DMS 273 treated with DMSO at 0.1 percent for 48 hours (cell line): ENCODE measurements at places on chromosomes 5 and 9.

DNA sequence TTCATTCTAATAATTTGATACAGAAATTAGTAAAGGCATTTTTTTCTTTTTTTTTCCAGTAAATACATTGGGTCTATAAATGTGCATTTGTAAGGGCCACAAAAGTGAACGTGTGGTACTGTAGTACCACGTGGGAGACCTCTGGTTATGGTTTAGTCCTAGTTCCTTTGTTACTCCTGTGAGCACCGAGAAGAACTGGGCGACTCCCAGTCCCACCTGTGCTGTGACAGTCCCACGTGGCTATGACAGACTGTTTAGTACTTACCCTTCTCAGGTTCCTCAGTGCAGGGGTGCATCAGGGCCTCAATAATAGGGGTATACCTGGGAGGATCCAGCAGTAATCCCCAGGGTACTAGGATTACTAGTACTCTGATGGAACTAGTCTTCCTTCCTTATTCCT, 49.3 kb downstream of the LRRC70 start:
- DNase-seq, result no peak

- no peak for DNase-seq
These were observed 42.3 kb upstream of the MAP1B start for GRCh38 chr5:72064801-72065570.

- DNase-seq, result peak; percentile 83
These were observed 20.8 kb downstream of the CPLX2 start for GRCh38 chr5:175892015-175892800.

GRCh38 chr5:137191179-137191578, 307.9 kb downstream of the SPOCK1 start:
- DNase-seq, result no peak

DNA sequence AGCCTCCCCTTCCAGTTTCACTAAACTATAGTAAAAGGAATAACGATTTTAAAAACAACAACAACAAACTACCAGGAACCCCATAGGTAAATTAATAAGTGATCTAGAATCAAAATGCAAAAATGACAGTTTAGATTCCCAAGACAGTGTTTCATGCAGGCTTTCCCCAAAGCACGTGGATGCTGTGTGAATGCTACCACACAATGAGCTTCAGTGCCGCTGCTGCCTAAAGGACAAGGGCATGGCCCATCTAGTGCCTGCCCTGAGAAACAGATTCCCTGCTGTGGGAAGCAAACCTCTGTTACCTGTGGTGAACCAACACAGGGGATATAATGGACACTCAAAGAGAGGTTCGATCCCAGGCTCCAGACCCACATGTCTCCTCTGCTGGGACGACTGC, 23.7 kb upstream of the CKMT2 start:
- DNase-seq, result no peak

DNA sequence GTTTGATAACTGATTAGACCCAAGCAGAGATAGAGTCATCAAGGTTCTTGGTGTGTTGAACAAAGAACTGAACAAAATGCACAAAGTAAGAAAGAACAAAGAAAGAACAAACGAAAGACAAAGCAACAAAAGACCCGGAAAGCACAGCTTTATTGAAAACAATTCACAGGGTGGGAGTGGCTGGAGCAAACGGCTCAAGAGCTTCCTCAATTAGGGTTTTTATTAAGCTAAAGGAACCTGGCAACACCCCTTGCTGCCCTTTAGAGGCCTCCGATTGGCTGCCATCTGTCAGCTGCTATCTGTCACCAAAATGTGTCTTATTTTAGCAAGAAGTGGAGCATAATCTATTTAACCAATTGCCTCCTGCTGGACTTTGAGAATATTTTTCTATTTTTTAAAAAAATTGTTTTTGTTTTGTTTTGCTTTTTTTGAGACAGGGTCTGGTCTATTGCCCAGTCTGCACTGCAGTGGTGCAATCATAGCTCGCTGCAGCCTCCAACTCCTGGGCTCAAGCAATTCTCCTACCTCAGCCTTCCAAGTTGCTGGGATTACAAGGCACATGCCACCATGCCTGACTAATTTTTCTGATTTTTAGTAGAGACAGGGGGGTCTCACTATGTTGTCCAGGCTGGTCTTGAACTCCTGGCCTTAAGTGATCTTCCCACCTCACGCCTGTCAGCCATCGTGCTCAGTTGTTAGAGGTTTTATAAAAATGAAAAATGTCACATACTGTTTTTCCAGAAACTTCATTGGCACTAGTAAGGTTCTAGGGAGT, 7.7 kb upstream of the ABO start:
- DNase-seq, result no peak

DNA sequence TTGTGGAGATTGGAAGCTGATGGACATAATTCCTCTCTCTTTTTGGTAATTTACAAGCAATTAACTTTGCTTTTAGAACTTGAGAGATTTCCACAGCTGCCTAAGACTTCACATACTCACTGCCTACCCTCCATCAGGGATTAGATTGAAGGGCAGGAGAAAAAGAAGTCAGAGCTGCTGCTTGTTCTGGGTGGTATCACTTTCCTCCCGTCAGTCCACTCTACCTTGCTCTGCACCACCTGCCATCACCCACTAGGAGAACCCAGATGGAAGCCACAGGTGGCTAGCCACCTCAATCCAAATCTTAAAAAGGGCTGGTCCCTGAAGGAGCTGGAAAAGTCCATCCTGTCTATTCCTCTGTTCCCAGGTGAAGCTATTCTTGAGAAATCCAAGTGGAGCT, 10.5 kb downstream of the IRF1 start:
- DNase-seq, result no peak

- DNase-seq, result no peak
These were observed 118.2 kb downstream of the SSBP2 start for GRCh38 chr5:81632679-81633078.

GRCh38 chr9:3868466-3868865, 342.7 kb upstream of the RFX3 start:
- DNase-seq, result no peak

DNA sequence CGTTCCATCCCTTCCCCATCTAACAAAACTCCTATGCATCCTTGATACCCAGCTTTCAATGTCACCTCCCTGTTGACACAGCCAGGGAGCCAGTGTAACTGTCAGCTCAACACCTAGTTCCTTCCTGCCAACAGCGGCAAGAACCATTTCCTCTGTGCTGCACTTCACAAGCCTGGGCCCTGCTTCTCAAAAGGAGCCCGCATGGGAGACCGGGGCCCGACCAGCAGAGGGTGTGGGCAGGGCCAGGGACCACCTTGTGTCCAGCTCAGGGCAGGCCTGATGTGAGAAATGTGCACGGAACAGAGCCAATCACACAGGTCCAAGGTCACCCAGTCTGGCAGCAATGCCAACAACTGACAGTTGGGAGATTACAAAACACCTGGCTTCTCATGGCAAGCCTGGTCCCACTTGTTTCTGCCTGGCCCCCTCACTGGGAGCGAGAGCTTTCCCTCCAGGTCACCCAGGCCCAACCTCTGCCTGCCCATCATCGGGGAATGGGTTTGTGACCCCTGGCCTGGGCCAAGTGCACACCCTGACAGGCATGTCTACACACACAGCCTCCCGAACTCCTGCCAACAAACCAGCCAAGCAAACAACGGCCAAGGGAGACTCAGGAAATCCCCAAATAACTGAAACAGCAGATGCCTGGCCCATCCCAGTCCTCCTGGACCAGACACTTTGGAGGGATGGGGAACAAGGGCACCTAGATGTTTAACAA, 3.1 kb downstream of the RNF44 start:
- DNase-seq, result no peak

DNA sequence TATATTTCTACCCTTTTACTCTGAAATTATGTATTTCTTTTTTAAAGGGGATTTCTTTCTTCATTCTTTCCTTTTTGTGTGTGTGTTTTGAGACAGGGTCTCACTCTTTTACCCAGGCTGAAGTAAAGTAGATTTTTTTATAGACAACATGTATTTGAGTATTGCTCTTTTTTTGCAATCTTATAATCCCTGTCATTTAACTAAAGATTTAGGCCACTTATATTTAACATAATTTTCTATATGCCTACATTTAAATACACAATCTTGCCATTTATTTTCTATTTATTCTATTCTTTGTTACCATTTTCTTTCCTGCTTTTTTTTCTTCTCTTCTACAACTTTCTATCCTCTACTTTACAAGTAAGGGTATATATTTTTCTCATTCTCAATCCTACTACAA, 416.0 kb upstream of the IRX2 start:
- DNase-seq, result no peak

GRCh38 chr9:77906991-77907390, 124.6 kb downstream of the GNAQ start:
- DNase-seq, result no peak

GRCh38 chr9:128771745-128772519, at the start of gene ZER1:
Gene ZER1 (minus strand): TSS chr9:128771927. CDS start chr9:128755565, 16,362 bp downstream.
- DNase-seq, result peak; percentile 63

DNA sequence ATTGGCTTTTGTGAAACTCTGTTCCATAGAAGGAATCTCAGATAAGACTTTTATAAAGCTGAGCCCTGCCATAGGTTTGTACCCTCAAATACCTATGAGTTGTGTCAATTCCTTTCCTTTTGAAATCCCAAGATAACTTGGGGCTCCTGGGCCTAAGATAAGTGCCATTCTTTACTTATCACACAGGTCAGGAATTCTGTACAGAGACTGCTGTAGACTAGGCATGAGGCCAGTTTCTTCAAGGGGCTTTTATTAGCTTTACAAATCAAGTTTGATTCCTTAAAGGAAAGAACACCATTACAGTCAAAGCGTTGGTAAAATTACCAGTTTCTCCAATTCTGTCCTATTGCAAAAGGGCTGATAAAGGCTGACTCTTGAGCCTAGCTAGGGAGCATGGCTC, 39.2 kb downstream of the SHC3 start:
- no peak for DNase-seq

- DNase-seq, result no peak
These were observed 12.0 kb upstream of the NKX2-5 start for GRCh38 chr5:173247041-173247440.

- DNase-seq, result no peak
These were observed 54.0 kb upstream of the FST start for GRCh38 chr5:53426512-53426830.

- DNase-seq, result peak; percentile 65
These were observed 54.7 kb downstream of the FOXD1 start for GRCh38 chr5:73393611-73394489.

GRCh38 chr9:114341152-114341830, 11.6 kb downstream of the ORM2 start:
- no peak for DNase-seq

DNA sequence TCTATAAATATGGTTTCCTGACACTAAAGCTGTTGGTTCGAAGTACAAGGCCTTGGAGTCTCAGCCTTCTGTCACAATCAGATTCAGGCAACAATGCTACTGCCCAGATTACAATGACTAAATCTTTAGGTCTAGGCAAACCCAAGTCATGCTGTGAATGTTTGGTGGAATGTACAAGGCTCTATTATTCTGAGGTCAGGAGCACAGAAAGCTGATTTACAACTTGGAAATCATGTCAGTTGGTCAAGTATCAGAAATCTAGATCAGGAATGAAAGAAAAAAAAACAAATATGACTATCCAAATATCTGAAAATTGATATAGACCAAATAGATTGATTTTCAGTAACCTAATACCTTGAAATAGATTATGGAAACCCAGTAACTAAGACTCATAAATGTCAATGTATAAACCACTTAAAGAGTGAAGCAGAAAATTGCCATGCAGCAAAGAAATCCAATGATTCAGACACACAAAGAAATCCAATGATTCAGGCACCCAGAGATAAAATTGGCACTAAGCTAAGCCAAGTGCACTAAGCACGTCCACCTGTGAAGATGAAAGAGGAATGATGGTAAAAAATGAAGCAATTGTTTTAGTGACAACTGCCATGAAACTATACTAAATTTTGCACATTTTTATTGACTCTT, 588.0 kb upstream of the TUSC1 start:
- DNase-seq, result no peak

DNA sequence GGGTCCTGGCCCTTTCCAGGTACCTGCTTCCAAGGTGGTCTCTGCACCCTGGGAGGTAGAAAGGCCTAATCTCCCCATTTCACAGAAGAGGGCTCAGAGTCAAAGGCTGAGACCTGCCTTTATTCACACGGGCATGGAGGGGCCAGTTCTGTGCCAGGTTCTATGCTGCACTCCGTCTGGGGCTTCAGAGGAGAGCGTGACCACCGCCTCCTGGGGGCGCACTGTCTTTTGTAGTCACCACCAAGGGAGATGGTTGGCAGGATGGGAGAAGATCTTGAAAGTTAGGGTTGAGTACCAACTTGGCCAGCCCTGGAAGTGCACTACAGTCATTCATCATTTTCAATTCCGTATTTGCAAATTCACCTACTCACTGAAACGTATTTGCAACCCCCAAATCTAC, 23.7 kb upstream of the PRDM12 start:
- DNase-seq, result no peak

DNA sequence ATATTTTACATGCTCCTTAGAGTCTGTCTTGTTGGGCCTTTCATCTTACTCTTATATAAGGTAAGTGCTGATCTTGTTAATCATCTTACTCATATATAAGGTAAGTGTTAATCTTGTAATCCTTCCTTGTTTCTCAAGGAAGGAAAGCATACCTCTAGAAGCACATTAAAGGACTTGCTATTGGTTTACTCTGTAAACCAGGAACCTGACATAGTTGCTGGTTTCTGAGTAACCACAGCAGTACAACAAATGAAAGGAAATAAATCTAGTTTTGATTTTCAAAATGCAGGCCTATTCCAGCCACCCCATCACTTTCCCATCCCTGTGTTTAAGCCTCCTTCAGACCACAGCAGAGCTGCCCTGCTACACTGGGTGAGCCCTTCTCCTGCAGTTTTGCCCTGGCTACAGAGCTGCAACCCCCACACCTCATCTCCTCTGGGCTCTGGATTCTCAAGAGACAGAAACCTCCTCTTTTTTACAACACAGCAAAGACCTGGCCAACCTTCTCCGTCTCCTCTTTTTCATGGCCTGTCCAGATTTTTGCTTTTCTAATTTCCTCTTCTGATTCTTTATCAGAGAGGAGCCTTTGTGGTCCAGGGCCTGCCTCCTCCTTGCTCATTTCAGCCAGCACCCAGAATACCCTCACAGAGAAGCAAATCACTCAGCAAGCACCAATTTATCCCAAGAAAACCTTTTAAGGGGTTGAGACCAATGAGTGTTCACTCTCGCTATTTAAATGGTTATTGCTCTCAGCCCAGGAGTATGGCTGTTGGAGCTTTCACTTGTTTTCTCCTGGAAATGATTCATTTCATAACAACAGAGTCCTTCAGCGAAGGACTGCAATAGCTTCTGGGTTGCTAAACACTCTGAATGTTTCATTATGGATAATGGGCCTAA, 103.2 kb downstream of the FSTL4 start:
- no peak for DNase-seq

- no peak for DNase-seq
These were observed 191.1 kb upstream of the DMRT1 start for GRCh38 chr9:650362-650761.

- no peak for DNase-seq
These were observed 803.9 kb upstream of the CDH10 start for GRCh38 chr5:25448646-25449045.

GRCh38 chr9:2809692-2810419, 34.0 kb downstream of the PUM3 start:
- no peak for DNase-seq
